ENCODE measurements at places on chromosomes 1 and 21.

- no peak for DNase-seq
These were observed 13.5 kb downstream of the STPG1 start for GRCh38 chr1:24400065-24400464.

GRCh38 chr1:38418195-38419030, 371.8 kb upstream of the POU3F1 start:
- peak; percentile 89 for DNase-seq

DNA sequence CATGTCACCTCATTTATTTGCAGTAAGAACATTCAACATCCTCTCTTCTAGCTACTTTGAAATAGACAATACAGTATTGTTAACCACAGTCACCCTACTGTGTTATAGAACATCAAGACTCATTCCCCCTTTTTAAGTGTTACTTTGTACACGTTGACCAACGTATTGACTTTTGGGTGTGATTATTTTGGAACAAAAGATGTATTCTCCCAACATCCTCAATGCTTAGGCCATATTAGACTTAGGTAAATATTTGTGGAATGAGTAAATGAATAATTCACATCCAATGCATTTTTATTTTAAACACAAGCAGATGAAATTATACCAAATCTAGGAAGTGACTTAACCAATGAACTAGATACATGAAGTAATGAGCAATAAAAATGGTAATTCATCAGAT, 296.6 kb downstream of the CHRM3 start:
- DNase-seq = no peak

DNA sequence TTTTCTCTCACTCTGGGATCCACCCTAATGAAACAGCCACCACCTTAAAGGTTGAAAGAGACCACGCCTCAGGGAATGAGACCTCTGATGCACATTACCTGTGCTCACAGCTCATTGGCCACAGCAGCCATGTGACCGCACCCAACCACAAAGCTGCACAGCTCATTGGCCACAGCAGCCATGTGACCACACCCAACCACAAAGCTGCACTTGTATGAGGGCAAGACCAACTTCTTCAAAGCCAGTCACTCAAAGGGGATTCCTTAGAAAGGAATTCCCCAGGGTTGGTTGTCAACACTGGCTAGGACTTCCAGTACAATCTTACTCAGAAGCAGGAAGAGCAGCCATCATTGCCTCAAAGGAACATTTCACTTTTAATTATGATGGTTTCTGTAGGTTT, 43.6 kb upstream of the PDE9A start:
- DNase-seq = no peak

GRCh38 chr1:212158912-212159796, 123.6 kb downstream of the DTL start:
- DNase-seq = no peak

GRCh38 chr1:161884475-161884874, 118.4 kb downstream of the ATF6 start:
- peak; percentile 17 for DNase-seq

GRCh38 chr1:174990382-174990999, 9.3 kb upstream of the CACYBP start:
- no peak for DNase-seq

GRCh38 chr1:226519716-226520598, 28.6 kb upstream of the STUM start:
- no peak for DNase-seq

Data from NCI-H1105 treated with DMSO at 0.1 percent for 48 hours (cell line).